ENCODE measurements at places on chromosomes 3 and 15.

GRCh38 chr15:74402873-74403587, 30.7 kb downstream of the SEMA7A start:
- DNase-seq, result peak; percentile 82

DNA sequence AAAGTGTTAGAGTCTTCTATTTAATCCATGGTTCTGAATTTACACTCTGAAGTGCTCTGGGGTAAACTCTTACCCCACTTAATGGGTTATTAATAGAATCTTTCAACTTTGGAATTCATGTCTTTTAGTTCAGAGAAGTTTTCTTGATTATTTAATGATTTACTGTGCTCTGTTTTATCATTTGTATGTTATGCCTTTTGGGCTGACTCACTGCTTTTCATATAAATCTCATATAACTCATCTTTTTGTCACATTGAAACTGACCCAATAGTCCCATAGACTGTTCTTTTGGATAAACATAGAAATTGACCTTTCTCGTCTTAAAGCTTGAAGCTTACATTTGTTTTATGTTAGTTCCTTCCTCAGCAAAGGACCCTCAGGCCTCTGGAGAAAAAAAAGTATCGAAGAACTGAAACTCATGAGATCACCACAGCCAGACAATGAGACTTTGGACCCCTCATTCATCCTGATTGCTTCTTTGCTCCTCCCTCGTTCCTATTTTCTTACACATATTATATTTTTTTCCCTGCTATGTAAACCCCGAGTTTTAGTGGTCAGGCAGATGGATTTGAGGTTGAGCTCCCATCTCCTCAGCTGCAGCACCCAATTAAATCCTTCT, 229.1 kb upstream of the CBLB start:
- DNase-seq, result no peak

DNA sequence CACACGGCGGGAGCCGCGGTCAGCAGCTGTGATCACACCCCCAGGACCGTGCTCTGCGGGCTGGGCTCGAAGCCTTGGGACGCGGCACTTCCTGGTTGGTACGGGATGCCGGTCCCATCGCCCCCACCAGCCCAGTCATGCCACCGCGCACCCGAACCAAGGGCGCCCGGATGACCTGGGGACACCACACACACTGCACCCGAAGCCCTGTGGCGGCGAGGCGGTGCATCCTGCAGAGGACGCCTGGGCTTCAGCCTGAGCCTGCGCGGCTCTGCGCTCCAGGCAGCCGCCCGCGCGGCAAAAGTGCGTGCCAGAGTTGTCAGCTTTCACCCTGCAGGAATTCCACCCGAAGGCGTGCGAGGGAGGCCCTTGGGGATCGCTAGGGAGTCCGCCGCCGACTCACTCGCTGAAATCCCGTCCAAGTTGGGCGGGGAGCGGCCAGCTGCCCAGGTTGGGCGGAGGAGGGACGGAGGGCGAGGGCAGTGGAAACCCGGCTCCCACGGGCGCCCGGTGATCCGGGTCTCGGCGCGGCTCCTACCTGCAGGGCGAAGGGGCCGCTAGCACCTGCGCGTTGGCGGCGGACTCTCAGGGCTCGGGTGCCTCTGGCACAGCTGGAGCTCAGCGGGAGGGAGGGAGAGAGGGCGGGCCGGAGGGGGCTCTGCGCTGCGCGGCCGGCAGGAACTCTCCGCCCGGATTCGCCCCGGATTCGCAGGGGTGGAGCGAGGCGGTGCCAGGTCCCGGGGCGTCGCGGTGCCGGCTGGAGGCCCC, at the start of gene PLD1:
Gene PLD1, minus strand, starts transcription at position 623 of the 768 bp plus-strand sequence. CDS start 72,432 bp downstream, outside the sequence.
- DNase-seq, result peak; percentile 25

GRCh38 chr15:41180206-41180789, 50.3 kb downstream of the EXD1 start:
- DNase-seq, result no peak

DNA sequence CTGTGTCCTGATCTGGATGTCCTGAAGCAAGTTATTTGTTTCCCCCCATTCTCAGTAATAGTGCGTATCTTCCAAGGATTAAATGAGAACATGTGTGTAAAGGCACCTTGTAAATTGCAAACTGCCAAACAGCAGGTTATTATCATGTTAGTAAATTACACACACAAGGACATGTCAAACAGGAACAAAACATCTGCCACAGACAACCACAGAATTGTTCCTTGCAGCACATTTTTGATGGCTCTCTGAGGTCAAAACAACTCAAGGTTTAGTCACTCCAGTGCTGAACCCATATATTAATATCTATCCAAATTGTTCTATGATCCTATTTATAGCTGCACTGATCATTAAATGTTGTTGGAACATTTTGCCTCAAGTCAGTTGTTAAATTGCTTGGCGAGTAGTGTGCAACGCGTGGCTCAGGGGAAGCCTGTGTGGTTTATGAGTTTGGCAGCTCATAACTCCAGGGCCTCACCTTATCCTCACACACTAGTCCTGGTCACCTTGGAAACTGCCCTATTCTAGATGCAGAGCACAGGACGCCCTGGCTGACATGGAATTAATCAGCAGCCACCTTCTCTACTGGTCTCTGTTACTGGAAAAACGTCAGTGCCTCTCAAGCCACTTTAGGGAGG, 46.3 kb upstream of the CDV3 start:
- DNase-seq, result no peak

GRCh38 chr3:190004656-190005055, 116.0 kb downstream of the P3H2 start:
- DNase-seq, result no peak

- DNase-seq, result no peak
Measured at GRCh38 chr15:53115563-53115962, 325.4 kb upstream of the ONECUT1 start.

DNA sequence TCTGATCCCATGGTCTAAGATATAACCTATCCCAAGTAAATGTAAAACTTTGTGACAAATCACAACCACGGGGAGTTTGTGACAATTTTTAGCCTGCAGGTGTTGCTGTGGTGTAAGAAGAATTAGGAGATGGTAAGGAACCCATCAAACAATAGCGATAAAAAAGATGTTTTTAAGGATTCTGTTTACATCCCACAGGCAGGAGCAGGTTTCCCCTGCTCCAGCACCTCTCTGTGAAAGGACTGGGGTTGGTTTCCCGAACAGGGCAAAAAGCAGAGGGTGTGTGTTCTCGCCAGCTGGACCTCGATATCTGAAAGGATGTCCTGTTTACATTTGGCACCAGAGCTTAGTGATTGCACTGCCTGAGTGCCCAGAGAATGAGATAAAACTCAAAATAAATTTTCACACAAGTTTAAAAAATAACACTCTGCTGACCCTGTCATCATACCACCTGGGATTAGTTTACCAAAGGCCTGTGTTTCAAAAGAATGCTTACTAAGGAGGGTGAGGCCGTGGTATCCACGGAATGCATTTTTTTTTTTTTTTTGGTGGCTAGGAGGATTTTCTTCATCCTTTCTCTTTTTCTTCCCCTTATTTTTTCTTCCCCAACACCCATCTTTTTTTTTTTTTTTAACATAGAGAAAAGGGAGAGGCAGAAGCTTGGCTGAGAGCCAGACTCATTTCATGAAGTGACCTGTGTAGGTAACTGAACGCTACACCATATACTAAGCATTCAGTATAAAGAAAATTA, 151.8 kb upstream of the DPH6 start:
- DNase-seq, result no peak

GRCh38 chr15:100763835-100764750, 115.5 kb upstream of the ALDH1A3 start:
- DNase-seq, result no peak

DNA sequence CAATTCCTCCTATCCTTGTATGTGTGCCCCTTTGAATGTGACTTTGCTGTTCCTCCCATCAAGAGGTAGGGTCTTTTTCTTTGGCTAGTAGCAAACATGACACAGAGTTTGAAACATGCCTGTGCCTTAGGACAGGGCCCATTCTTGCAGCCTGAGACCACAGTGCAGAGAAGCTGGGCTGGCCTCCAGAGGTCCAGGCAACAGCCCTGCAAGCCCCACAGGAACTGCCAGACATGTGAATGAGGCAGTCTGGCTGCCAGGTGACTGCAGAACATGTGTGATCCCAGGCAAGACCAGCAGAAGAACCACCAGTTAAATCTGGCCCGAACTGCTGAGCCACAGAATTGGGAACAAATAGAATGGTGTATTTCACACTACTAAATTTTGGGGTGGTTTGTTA, 1.2 kb upstream of the HGD start:
- no peak for DNase-seq

- DNase-seq, result no peak
Measured at GRCh38 chr3:125161607-125162219, 50.8 kb downstream of the SLC12A8 start.

DNA sequence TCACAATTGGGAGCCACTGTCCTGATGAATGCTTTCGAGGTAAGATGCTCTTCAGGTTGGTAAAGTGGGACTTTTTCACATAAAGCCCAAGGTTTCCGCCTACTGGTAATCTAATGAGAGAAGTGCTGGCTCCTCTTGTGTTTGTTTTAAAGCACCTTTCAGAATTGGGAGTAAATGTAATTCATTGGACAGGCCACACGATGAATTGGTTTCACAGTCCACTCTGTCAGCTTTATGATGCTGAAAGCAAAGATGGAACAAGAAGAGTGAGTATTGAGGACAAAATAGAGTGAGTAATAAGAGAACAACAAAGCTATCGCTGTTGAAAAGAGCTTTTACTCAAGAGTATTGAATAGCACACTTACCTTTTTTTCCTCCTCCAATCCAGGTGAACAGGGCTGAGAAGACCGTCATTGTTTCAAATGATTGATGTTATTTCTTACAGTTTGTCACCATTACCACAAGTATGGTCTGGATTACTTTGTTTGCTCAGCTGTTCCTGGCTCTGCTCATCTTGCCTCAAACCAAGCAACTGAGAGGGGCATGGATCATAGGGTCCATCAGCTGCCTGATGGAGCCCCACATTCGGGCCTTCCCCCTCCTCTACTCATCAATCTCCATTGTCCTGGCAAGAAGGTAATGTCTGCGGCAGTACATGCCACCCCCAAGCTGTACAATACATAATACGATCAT, 136.1 kb upstream of the CNTN4 start:
- no peak for DNase-seq

DNA sequence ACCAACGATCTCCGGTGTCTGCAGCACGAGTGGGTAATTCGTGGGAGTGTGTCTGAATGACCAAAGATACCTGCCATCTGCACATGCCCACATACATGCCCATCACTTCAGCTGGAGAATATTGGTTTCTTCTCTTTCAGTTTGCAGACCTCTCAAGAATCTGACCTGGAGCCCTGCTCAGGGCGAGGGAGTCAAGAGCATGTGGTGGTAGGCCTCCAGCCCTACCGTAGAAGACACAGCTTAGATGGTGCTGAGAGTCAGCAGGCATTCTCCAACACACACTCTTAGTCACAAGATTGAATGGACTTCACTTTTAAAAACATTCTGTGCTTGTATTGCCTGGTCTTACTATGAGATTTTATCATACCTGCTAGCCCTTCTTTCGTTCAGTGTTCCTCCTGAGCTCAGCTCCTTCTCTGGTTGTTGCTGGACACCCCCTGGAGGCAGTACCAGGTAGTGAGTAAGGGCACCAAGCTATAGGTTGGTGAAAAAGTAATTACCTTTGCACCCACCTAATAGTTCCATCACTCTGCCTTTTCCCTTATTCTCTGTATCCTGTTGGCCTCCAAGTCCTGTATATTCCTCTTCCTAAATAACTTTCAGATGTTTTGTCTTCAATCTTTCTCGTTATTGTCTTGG, 252.0 kb downstream of the CACNA2D3 start:
- no peak for DNase-seq

DNA sequence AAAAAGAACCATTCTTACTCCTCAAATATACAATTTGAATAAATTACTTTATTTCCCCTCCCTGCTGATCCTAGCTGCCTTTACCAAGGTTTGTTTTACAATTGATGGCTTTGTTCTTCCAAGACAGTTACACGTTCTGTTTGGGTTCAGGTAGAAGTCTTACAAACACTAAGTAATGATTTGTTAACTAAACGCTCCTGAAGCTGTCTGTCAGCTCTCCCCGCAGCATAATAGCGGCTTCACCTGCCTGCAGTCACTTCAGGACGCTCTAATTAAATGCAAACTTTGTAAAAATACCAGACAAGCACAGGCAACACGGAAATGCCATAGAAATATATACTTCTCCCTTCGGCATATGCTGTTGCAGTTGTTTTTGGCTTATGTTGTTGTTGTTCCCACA, 176.4 kb upstream of the MDFIC2 start:
- DNase-seq, result no peak

DNA sequence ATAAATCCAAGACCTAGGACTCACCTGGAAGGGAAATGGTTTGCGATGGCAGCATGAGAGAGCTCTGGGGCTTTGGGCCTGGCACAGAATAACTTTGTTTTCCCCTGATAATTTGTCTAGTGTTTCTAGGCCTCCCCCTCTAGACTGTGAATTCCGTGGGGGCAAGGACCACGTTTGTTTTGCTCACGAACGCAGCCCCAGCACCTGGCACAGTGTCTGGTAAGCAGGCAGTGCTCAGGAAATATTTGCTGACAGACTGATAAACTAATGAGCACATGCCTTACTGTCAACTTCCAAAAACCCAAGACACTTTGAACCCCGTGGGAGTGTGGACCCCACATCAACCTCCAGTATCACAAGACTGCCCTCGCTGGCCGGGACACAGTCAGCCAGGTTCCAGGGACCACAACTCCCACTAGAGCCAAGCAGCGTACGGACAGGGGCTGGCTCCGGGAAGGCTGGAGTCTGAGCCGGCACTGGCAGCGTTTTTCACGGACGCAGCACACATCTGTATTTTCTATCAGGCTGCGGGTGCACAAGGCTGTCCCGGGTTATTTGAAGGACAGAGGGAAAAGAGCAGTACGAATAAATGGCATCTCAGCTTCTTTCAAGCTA, 146.5 kb downstream of the XXYLT1 start:
- no peak for DNase-seq

All from activated CD4-positive, alpha-beta T cell treated with anti-CD3 and anti-CD28 coated beads for 24 hours (primary cell).